Right ventricle myocardium inferior (tissue), 1 donor: ENCODE measurements at places on chromosomes 2 and 18. TPM values are rescaled to one million over a fixed set of nuclear protein-coding genes. Genes with fewer than 3 reads are reported as not detected.
A peak's percentile ranks its signal among the peaks of the same experiment; 100 is the strongest.

- DNase-seq, result no peak
Measured at GRCh38 chr18:60024345-60024744, 124.5 kb downstream of the PMAIP1 start.

The MOGAT1 gene
- 0.38 TPM for total RNA-seq

- no peak for DNase-seq
Measured at GRCh38 chr2:219279916-219280516, 850 bp downstream of the DNAJB2 start.

GRCh38 chr2:60453301-60453700, 100.2 kb downstream of the BCL11A start:
- DNase-seq, result no peak

The IKZF2 gene
- total RNA-seq, result 4.7 TPM

DNA sequence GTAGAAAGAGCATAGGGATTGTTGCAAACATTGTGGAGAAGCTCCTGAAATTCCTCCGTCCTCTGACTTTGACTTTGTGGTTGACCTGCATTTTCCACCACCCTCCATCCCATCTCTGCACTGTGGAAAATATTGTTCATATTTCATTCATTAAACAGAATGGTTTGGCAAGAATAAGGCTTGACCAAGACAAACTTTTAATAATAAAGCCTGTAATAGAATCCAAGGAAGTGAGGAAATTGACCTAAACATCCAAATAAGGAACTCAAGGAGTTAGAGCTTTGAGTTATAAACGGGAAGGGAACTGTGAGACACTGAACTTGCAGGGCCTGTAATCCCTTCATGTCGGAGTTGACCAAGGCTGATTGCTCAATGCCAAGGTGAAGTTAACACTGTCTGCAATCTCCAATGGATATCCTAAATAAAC, 115.2 kb downstream of the GFPT1 start:
- no peak for DNase-seq

The PLA2R1 gene
- total RNA-seq, result 3.4 TPM

The LRATD1 gene
- total RNA-seq, result 2.5 TPM

- no peak for DNase-seq
Measured at GRCh38 chr2:45114221-45114955, 105.1 kb upstream of the SIX2 start.

DNA sequence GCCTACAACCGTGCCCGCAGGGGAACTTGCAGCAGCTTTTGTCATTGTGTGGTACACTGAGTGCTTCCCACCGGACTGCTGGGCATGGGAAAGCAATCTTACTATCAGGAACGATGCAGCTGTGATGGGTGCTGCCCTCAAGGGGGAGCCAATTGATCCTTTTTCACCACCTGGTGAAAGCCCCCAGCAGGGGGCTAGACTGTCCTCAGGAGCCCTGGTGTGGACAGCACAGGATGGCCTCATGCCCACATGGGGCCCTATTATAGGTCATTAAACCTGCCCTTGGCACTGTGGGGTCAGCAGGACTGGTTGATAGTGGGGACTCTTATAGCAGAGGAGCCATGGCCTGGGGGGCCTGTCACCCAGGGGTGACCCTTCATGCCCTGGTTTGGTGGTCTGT, 172.2 kb downstream of the GLI2 start:
- DNase-seq, result peak; percentile 13

- no peak for DNase-seq
Measured at GRCh38 chr2:28074137-28074536, 183.6 kb downstream of the BABAM2 start.

- DNase-seq, result peak; percentile 54
Measured at GRCh38 chr2:240131296-240131695, 4.8 kb downstream of the COPS9 start.

DNA sequence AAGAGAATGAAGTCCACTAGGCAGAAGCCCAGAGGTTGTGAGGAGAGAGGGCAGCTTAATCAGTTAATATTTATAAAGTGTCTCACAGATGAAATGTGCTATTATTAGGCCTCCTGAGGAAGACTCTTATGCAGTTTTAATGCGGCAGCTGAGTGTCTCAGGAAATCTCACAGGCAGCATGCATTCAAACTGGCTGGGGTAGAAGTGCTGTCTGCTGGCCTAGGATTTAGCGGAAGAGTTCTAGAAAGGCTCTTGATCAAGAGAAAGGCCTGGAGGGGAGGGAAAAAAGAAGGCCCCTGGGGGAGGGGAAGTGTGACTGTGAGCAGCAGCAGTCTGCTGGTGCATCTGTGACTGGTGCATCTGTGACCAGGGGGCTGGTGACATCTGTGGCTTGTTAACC, 133.0 kb downstream of the FSHR start:
- DNase-seq, result no peak

The CNGA3 gene
- total RNA-seq, result not detected

- no peak for DNase-seq
Measured at GRCh38 chr2:182554950-182555349, 128.1 kb upstream of the PDE1A start.

- no peak for DNase-seq
Measured at GRCh38 chr2:157741819-157742484, 113.3 kb upstream of the ACVR1C start.

The RNF152 gene
- total RNA-seq, result 12.6 TPM

DNA sequence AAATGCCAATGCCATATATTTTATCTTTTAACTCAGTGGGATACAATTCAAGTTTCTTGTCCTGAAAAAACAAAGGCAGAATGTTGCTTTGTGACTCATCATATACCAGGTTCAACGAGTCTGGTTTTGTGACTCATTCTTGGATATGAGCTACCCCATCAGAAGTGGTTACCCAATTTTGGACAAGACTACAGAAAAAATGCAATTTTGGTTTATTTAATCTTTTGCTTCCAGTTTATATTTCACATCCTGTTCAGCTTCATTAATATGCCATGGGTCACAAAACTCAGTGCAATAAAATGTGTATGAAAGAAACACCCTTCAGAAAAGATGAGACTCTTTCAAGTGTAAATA, 25.0 kb downstream of the FN1 start:
- no peak for DNase-seq

DNA sequence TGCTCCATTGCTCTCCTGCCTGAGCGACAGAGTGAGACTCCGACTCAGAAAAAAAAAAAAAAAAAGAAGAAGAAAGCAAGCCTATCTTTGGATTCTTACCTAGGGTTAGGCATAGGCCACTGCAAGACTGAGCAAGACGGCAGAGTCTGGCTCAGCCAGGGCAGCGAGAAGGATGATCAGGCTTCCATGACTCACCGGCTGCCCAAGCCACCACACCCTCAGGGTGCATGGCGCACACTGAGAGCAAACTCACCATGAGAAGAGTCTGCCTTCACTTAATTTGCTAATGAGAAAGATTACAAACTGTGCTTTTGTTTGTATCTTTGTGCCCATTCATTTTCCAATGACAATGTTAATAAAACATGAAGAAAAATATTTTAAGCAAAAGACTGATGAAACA, 8.2 kb downstream of the FAM110C start:
- no peak for DNase-seq

DNA sequence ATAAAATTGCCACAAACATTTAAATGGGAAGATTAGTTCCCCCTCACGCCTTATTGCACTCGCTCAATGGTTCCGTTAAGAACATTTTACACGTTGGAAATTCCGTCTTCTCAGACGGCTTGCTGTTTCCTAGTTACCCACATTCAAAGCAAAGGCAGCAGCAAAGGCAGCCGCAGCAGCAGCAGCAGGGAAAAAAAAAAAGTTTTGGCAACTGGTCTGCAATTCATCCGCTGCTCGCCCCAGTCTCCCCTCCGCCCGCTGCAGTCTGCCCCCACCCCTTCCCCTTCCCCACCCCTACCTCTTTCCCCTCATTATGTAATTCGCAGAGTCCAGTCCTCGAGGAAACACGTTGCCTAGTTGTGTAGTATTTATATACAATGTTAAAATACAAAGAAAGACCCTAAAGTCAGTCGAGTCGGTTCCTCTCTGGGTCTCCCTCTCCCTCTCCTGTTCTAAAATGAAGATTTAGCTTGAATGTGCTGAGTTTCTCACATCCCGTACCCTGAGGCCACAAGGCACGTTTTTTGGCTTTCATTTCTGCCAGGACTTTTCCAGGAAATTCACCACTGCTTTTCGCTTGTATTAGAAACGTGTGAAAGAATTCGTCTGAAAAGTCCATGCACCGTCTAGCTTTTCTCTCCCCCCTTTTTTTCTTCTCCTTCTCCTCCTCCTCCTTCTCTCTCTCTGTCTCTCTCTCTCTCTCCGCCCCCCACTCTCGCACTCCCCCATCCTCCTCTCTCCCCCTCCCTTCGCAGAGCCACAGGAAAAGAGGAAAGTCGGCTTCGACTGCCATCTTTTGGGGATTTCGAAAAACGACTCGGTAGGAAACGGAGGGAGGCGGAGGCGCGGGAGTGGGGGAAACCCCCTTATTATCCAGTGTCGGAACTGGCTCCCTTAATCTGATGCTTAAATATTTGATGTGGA, 140.0 kb downstream of the MEIS1 start:
- no peak for DNase-seq

The PNKD gene
- 67.0 TPM for total RNA-seq

DNA sequence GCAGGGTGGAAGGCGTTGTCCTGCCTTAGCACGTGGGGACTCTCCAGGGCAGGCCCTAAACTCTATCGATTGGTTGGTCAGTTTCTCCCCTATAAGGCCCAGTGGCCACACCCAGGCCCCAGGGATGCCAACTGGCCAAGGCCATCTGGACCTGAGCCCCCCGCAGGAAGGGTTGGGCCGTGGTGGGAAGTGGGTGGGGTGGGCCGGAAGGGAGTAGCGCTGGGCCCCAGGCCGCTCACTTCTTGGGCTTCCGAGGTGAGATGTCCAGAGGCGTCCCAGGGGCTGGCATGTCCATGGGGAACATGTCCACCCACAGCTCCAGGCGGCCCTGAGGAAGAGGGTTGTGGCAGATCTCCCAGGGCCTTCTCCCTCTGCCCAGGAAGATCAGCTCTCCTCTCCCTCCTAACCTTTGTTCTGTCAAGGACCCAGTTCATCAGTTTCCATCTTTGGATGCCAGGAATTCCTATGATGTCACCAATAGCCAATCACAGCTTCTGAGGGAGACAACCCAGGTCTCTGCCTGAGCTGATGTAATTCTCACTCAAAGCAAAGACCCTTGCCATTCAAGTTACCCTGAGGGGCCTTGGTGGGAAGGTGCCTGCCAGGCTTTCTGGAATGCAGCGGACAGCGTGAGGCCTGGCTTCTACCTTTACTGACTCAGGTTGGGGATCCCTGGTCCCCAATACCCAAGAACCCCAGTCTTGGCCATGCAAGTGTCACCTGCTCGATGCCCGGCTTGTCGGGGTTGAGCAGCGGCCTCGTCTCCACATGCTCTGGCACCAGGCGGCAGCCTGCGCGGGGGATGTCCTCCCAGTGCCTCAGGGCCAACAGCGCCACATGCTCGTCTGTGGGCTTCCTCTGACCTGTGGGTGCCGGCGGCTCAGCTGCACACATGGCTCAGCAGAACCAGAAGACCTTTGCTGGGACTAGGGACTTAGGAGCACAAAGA, 14.4 kb downstream of the OTOF start:
- peak; percentile 55 for DNase-seq

GRCh38 chr2:106126705-106127281, 67.3 kb downstream of the UXS1 start:
- DNase-seq, result no peak

- DNase-seq, result no peak
Measured at GRCh38 chr2:68726608-68727367, 7.8 kb upstream of the ARHGAP25 start.

DNA sequence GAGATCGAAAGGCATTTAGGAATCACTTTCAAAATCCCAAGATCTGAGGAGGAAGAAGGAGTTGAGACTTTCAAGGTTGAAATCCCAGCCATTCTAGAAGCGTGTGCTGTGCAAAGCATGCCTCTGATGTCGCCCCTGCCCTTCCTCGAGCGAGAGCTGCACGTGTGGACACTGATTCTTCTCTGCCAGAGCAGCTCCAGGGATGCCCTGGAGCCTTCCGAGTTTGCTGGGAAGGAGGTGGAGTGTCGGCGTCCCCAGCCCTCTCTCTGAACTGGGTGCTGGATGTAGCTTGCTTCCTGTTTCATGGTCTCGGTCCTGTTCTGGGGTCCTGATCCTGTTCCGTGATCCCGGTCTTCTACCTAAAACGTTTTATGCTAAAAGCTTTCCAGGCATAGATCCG, 76.1 kb downstream of the TWIST2 start:
- peak; percentile 23 for DNase-seq

GRCh38 chr2:169980643-169981042, 153.4 kb downstream of the UBR3 start:
- no peak for DNase-seq

The TWIST2 gene
- total RNA-seq, result 2.6 TPM
